ENCODE measurements at places on chromosomes 2 and 18. TPM values are rescaled to one million over a fixed set of nuclear protein-coding genes. Genes with fewer than 3 reads are reported as not detected.

Gene SPHKAP
- total RNA-seq, result not detected

Gene SCN3A
- 0.05 TPM for total RNA-seq

- peak overlapping the region; percentile 76 for H3K27ac ChIP-seq
- no peaks in the 10 kb centered on the region for H3K27me3 ChIP-seq
- H3K36me3 ChIP-seq, result no peaks in the 10 kb centered on the region
- no peak for DNase-seq
Observed at GRCh38 chr2:88856409-88857135, 165.1 kb downstream of the RPIA start.

- H3K4me1 ChIP-seq, result peaks cover 68% of the 10 kb centered on the region
- H3K36me3 ChIP-seq, result no peaks in the 10 kb centered on the region
- H3K4me3 ChIP-seq, result no peak overlapping the region
Observed at GRCh38 chr2:30336084-30336483, 104.8 kb downstream of the LBH start.

Gene BBS5
- total RNA-seq, result 2.2 TPM

- no peaks in the 10 kb centered on the region for H3K4me1 ChIP-seq
- DNase-seq, result no peak
- no peak overlapping the region for H3K4me3 ChIP-seq
- H3K36me3 ChIP-seq, result no peaks in the 10 kb centered on the region
- no peaks in the 10 kb centered on the region for H3K27me3 ChIP-seq
Observed at GRCh38 chr2:109699646-109700045, 85.5 kb downstream of the SOWAHC start.

Gene HOXD12
- total RNA-seq, result not detected

Gene ANKRD30BL
- total RNA-seq, result not detected

GRCh38 chr2:41867553-41867952 is 180.3 kb upstream of the PKDCC start:
- no peak overlapping the region for H3K4me3 ChIP-seq
- H3K36me3 ChIP-seq, result no peaks in the 10 kb centered on the region
- peaks cover 8% of the 10 kb centered on the region for H3K27me3 ChIP-seq
- H3K4me1 ChIP-seq, result peaks cover 23% of the 10 kb centered on the region

GRCh38 chr2:134443814-134444480 is 190.1 kb downstream of the MGAT5 start:
- H3K4me3 ChIP-seq, result no peak overlapping the region
- no peaks in the 10 kb centered on the region for H3K4me1 ChIP-seq
- DNase-seq, result no peak
- no peaks in the 10 kb centered on the region for H3K27me3 ChIP-seq

GRCh38 chr2:71243634-71244301 is 16.9 kb upstream of the PAIP2B start:
- no peak overlapping the region for H3K4me3 ChIP-seq
- no peak overlapping the region for H3K27ac ChIP-seq
- DNase-seq, result no peak
- no peaks in the 10 kb centered on the region for H3K4me1 ChIP-seq

Gene UGT1A4
- total RNA-seq, result not detected

DNA sequence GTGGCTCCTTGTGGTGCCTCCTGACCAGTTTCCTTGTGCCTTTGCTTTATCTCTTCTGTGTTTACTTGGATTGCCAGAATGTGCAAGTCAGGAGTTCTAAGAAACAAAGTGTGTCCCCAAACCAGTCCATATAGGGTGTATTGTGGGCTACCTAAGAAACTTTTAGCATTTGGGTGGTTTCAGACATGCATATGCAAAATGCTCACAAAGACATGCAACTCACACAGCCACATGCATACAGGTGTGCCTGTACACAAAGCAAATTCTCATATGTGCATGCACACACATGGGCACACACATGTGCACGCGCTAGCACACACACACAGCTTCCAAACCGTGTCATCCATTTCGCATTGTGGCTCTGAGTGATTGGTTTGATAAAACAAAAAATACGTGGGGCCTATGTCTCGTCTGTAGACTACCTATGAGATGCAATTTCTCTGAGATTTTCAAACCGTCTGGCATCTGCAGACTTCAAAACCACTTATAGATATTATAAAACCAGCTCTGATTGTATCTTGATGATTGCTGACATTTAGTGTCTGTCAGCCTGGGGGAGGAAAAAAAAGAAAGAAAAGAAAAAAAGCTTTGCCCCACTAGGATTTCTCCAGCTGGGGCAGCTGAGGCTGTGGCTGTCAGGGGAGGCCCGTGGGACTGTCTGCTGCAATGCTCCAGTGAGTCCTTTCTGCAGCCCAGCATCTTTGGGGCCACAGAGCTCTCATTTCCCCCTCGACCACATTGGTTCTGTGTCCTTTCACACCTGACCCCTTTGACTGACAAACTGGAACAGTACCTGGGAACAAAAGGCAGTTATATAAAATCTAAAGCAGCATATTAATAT is 556.1 kb downstream of the CMPK2 start:
- no peak overlapping the region for H3K4me3 ChIP-seq
- DNase-seq, result no peak
- H3K4me1 ChIP-seq, result no peaks in the 10 kb centered on the region
- no peaks in the 10 kb centered on the region for H3K27me3 ChIP-seq
- no peak overlapping the region for H3K27ac ChIP-seq
- no peaks in the 10 kb centered on the region for H3K36me3 ChIP-seq

- H3K27ac ChIP-seq, result no peak overlapping the region
- peaks cover 3% of the 10 kb centered on the region for H3K4me1 ChIP-seq
- H3K27me3 ChIP-seq, result no peaks in the 10 kb centered on the region
- DNase-seq, result peak; percentile 41
Observed at GRCh38 chr2:172977270-172978062, 98.2 kb upstream of the MAP3K20 start.

Gene TUBA3D
- total RNA-seq, result not detected

Gene LINC00305
- total RNA-seq, result not detected

DNA sequence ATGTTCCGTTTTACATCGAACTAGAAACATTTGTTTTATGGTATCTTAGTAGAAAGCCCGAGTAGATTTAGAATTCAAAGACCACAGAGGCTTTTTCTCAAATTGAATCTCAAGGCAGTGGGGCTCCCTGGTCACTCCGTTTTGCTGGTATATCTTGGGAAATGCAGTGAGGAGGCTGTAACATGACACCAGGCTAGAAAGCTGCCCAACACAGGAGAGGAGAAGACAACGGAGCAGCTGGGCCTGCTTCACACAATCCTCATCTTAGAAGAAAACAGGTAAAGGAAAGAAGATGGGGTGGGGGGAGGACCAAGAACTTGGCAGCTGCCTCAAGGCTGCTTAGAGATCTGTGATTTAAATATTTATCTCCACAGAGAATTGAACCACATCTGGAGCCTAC is 38.3 kb upstream of the EPB41L3 start:
- H3K4me1 ChIP-seq, result no peaks in the 10 kb centered on the region
- DNase-seq, result no peak
- no peaks in the 10 kb centered on the region for H3K36me3 ChIP-seq

GRCh38 chr2:172177996-172178395 is 75.3 kb upstream of the DLX2 start:
- no peaks in the 10 kb centered on the region for H3K36me3 ChIP-seq
- DNase-seq, result no peak
- no peak overlapping the region for H3K4me3 ChIP-seq
- H3K27ac ChIP-seq, result no peak overlapping the region
- peaks cover under 1% of the 10 kb centered on the region for H3K27me3 ChIP-seq

DNA sequence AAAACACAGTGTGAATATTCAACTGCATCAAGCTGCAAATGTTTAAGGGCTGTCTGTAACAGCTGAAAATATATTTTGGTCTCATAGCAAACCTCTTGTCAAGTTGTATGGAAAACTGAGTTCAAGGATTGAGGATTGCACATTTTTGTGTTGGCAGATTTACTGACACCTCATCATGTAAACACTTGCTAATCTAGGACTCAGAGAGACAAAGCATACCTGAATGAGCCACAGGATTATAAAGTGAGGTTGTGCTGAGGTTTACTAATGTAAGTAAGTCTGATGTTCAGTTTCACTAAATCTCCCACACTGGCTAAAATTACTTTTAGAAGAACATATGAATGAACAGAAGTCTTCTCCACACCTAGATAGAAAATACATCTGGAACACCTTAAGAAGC is 1993.1 kb upstream of the CELF4 start:
- DNase-seq, result no peak
- no peak overlapping the region for H3K4me3 ChIP-seq
- H3K4me1 ChIP-seq, result no peaks in the 10 kb centered on the region
- no peaks in the 10 kb centered on the region for H3K27me3 ChIP-seq
- no peaks in the 10 kb centered on the region for H3K36me3 ChIP-seq

GRCh38 chr2:42585779-42586178 is 17.3 kb downstream of the MTA3 start:
- no peak for DNase-seq
- H3K36me3 ChIP-seq, result peaks cover 6% of the 10 kb centered on the region
- H3K4me3 ChIP-seq, result no peak overlapping the region
- H3K27ac ChIP-seq, result no peak overlapping the region
- H3K27me3 ChIP-seq, result no peaks in the 10 kb centered on the region

DNA sequence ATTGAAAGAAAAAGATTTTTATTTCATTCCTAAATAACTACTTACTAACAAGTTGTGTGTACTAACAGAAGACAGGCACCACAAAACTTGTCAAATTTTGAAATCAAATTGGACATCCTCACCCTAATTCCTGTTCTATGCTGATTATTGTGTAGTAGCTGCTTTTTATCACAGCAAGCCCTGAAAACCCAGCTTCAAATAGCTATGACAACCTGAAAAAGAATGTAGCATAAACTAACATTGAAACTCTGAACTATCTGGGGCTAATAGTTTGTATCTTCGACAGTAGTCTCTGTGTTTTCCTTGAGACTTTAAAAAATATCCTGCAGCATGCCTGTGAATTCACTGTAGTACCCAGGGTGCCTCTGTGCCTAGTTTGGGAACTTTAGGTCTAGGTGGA is 122.6 kb downstream of the WDPCP start:
- no peak for DNase-seq
- no peaks in the 10 kb centered on the region for H3K4me1 ChIP-seq
- H3K27ac ChIP-seq, result no peak overlapping the region
- no peak overlapping the region for H3K4me3 ChIP-seq
- H3K27me3 ChIP-seq, result no peaks in the 10 kb centered on the region

DNA sequence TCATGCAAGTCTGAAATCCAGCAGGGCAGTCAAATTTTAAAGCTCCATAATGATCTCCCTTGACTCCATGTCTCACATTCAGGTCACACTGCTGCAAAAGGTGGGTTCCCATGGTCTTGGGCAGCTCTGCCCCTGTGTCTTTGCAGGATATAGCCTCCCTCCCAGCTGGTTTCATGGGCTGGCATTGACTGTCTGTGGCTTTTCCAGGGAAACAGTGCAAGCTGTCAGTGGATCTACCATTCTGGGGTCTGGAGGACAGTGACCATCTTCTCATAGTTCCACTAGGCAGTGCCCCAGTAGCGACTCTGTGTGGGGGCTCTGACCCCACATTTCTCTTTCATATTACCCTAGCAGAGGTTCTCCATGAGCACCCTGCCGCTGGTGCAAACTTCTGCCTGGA is 220.6 kb upstream of the COPS8 start:
- H3K4me1 ChIP-seq, result no peaks in the 10 kb centered on the region
- no peaks in the 10 kb centered on the region for H3K27me3 ChIP-seq
- H3K36me3 ChIP-seq, result no peaks in the 10 kb centered on the region
- H3K27ac ChIP-seq, result no peak overlapping the region

- no peak overlapping the region for H3K27ac ChIP-seq
- DNase-seq, result no peak
- H3K4me3 ChIP-seq, result no peak overlapping the region
- H3K36me3 ChIP-seq, result no peaks in the 10 kb centered on the region
- no peaks in the 10 kb centered on the region for H3K4me1 ChIP-seq
Observed at GRCh38 chr18:8351161-8351560, 258.1 kb upstream of the RAB12 start.

- peaks cover 27% of the 10 kb centered on the region for H3K4me1 ChIP-seq
- no peak overlapping the region for H3K4me3 ChIP-seq
- H3K36me3 ChIP-seq, result no peaks in the 10 kb centered on the region
- no peak overlapping the region for H3K27ac ChIP-seq
- no peak for DNase-seq
Observed at GRCh38 chr18:44801781-44802180, 121.1 kb downstream of the SETBP1 start.

Gene RAB12
- total RNA-seq, result 21.8 TPM
